ENCODE measurements at places on chromosomes 1 and 21. TPM values are rescaled to one million over a fixed set of nuclear protein-coding genes. Genes with fewer than 3 reads are reported as not detected.

DNA sequence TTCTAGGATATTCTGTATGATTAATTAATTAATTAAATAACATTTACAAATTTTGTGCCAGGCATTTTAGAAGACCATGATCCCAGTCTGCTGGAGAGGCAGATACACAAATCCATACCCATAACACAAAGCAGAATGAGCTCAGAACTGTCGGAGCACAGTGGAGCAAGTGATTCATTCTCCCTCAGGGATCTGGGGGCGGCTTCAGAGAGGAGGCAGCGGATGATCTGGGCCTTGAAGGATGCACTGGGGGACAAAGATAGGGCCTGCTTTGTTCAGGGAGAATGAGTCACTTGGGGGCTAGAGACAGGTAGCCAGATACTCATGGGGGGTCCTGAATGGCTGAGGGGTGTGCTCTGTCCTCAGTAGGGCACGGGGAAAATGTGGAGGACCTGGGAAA, 50.9 kb upstream of the TRABD2B start:
- peak; percentile 63 for DNase-seq

DNA sequence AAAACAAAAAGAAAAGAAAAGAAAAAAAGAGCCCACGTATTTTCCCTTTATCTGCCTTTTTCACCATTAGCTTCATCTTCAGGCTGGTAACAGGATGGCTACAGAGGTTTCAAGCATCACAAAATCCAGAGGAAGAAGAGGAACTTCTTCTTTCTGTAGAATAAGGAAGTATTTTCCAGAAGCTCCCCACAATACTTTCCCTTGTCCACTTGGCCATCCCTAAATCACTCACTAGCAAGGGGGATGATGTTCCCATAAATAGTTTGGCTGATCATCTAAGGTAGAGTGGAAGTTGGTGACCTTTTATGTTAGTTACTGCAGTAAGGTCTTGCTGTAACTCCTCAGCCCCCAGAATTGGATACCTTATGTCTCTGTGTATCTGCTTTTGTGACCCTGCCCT, 45.1 kb upstream of the RNF11 start:
- no peak for DNase-seq

- no peak for DNase-seq
These were observed 18.5 kb downstream of the SELL start for GRCh38 chr1:169692756-169693460.

GRCh38 chr21:17495680-17496079, 17.2 kb upstream of the CXADR start:
- DNase-seq: peak; percentile 47

DNA sequence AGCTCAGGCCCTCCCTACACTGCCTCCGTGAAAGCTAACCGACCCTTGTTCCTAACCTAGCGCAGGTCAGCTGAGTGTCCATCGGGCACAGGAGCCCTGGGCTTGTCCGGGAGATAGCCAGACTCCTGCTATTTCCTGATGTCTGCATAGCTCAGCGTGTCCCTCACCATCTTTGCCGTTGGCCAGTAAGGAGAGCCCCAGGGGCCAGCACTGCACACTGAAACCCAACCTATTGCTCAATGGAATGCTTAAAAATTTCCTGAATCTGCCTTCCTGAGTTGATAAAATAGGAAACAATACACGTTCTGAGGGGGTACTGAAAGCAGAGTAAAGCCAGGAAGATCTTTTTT, 2.2 kb downstream of the RUNX1 start:
- DNase-seq: peak; percentile 50

- DNase-seq: no peak
These were observed at the start of gene ACTL8 for GRCh38 chr1:17755120-17755519. TSS of gene ACTL8 (plus strand) at chr1:17755333. CDS start at chr1:17823009, 67,676 bp downstream.

GRCh38 chr1:19485362-19486187, at the start of gene CAPZB:
TSS of gene CAPZB (minus strand) at chr1:19485539. CDS start at chr1:19485438, 101 bp downstream.
- peak; percentile 93 for DNase-seq

DNA sequence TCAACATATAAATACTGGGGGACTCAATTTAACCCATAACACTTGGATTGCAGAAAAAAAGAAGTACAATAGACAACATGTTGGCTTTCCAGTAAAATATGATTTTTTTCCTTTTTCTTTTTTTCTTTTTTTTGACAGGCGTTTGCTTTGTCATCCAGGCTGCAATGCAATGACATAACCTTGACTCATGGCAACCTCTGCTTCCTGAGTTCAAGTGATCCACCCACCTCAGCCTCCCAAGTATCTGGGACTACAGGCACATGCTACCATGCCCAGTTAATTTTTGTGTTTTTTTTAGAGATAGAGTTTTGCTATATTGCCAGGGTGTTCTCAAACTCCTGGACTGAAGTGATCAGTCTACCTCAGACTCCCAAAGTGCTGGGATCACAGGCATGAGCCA, 1512.0 kb upstream of the PRMT6 start:
- DNase-seq: peak; percentile 65

- no peak for DNase-seq
These were observed 148.2 kb downstream of the NOS1AP start for GRCh38 chr1:162217706-162218105.

The NTRK1 gene
- total RNA-seq: not detected

The PLEKHN1 gene
- not detected for total RNA-seq
